ENCODE measurements at places on chromosomes 5 and 9.
A peak's percentile ranks its signal among the peaks of the same experiment; 100 is the strongest.

- no peak overlapping the region for H3K4me3 ChIP-seq
- H3K4me1 ChIP-seq: no peaks in the 10 kb centered on the region
- H3K27ac ChIP-seq: no peak overlapping the region
- H3K36me3 ChIP-seq: peaks cover 44% of the 10 kb centered on the region
Observed at GRCh38 chr5:14463629-14464028, 118.0 kb upstream of the OTULINL start.

GRCh38 chr9:93674580-93675335 lies 98.4 kb downstream of the PHF2 start:
- H3K4me1 ChIP-seq: peaks cover 3% of the 10 kb centered on the region
- no peak overlapping the region for H3K4me3 ChIP-seq
- H3K27me3 ChIP-seq: no peaks in the 10 kb centered on the region
- no peak for DNase-seq
- H3K36me3 ChIP-seq: peaks cover 33% of the 10 kb centered on the region
- peak overlapping the region; percentile 51 for H3K27ac ChIP-seq

- H3K4me1 ChIP-seq: no peaks in the 10 kb centered on the region
- no peaks in the 10 kb centered on the region for H3K36me3 ChIP-seq
- no peak overlapping the region for H3K27ac ChIP-seq
- no peak overlapping the region for H3K4me3 ChIP-seq
- H3K27me3 ChIP-seq: no peaks in the 10 kb centered on the region
- DNase-seq: no peak
Observed at GRCh38 chr5:166330036-166330435, 1961.4 kb upstream of the WWC1 start.

GRCh38 chr9:135816651-135816970 lies 90.7 kb downstream of the CAMSAP1 start:
- H3K27me3 ChIP-seq: no peaks in the 10 kb centered on the region
- H3K27ac ChIP-seq: no peak overlapping the region
- H3K4me3 ChIP-seq: no peak overlapping the region
- DNase-seq: no peak
- no peaks in the 10 kb centered on the region for H3K4me1 ChIP-seq

DNA sequence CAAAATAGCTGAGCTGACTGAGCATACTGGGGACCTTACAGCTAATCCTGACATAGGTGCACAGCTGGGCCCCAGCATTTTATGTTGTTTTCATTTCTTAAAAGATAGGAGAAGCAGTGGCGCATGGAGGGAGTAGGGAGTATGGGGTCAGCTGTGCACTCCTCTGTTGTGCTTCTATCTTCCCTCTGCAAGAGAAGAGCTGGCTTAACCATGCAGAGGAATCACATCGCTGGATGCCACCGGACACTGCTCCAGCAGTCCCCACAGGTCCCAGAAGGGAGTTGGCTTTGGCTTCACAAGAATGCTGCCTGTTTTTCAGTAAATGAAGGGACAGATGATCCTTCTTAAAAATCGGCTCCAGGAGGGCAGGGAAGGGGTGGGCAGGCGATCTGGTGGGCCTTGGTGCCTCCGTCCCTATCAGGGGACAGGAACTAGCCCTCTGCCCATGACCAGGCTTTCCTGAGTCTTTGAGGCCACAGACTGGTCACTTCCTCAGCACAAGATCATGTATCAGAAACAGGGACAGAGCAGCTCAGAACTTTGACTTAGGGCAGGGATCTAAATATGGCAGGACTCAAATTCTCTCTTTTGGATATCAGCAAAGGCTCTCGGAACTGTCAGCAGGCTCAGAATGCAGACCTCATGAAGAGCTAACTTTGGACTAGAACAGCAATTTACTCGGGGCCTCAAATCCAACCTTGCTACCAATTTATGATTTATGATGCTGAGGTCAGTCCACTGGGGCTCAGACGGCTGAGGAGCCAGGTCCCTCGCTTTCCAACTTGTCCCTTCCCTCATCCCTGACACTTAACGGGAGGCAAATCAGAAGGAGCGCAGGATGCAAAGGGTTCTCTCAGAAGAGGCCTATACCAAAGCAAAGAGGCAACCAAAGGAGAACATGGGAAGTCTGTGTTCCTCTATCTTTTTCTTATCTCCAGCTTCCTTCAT lies 47.2 kb downstream of the MARCHF3 start:
- no peak overlapping the region for H3K4me3 ChIP-seq
- H3K36me3 ChIP-seq: peaks cover 23% of the 10 kb centered on the region
- DNase-seq: no peak
- H3K27me3 ChIP-seq: no peaks in the 10 kb centered on the region
- H3K4me1 ChIP-seq: peaks cover 53% of the 10 kb centered on the region
- peak overlapping the region; percentile 90 for H3K27ac ChIP-seq

- H3K36me3 ChIP-seq: peaks cover 3% of the 10 kb centered on the region
- DNase-seq: no peak
- peaks cover 4% of the 10 kb centered on the region for H3K4me1 ChIP-seq
- H3K4me3 ChIP-seq: no peak overlapping the region
- H3K27ac ChIP-seq: no peak overlapping the region
Observed at GRCh38 chr9:113645978-113646253, 182.4 kb downstream of the RGS3 start.

GRCh38 chr9:32603914-32604852 lies 31.2 kb upstream of the NDUFB6 start:
- no peaks in the 10 kb centered on the region for H3K36me3 ChIP-seq
- H3K27ac ChIP-seq: no peak overlapping the region
- peaks cover 8% of the 10 kb centered on the region for H3K4me1 ChIP-seq
- H3K4me3 ChIP-seq: no peak overlapping the region
- DNase-seq: no peak

GRCh38 chr5:164472165-164472564 lies 966.7 kb downstream of the MAT2B start:
- H3K4me1 ChIP-seq: no peaks in the 10 kb centered on the region
- no peaks in the 10 kb centered on the region for H3K36me3 ChIP-seq
- H3K27ac ChIP-seq: no peak overlapping the region
- no peak for DNase-seq
- H3K4me3 ChIP-seq: no peak overlapping the region

DNA sequence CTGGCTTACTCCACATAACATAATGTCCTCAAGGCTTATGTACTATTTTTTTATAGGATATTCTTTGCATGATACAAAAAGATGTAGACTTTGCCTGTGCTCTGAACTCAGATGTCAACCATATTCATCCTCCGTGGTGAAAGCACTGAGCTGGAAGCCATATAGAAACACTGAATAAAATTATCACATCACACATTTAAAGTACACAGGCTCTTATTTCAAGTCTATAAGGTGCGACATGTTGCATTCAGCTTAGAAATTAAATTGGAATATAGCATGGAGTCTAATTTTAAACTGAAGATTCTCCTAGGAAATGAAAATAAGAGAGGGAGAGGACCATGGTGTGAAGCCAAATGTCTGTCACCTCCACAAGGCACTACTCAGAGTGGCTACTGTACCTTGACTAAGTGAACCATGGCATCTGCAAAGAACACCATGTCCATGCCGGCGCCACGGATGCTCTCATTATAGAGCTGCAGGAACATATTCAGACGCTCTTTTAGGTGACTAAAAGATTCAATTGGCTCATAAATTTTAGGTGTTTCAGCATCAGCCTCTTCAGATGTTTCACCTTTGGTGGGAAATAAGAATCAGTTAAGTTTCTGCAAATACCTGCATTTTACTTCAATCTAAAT lies 158.6 kb downstream of the DNAH5 start:
- H3K27me3 ChIP-seq: no peaks in the 10 kb centered on the region
- no peak for DNase-seq
- no peaks in the 10 kb centered on the region for H3K36me3 ChIP-seq
- no peaks in the 10 kb centered on the region for H3K4me1 ChIP-seq
- no peak overlapping the region for H3K4me3 ChIP-seq
- H3K27ac ChIP-seq: no peak overlapping the region

- H3K27ac ChIP-seq: no peak overlapping the region
- H3K4me3 ChIP-seq: no peak overlapping the region
- DNase-seq: no peak
- H3K4me1 ChIP-seq: no peaks in the 10 kb centered on the region
Observed at GRCh38 chr5:116892993-116893392, 318.4 kb upstream of the SEMA6A start.

DNA sequence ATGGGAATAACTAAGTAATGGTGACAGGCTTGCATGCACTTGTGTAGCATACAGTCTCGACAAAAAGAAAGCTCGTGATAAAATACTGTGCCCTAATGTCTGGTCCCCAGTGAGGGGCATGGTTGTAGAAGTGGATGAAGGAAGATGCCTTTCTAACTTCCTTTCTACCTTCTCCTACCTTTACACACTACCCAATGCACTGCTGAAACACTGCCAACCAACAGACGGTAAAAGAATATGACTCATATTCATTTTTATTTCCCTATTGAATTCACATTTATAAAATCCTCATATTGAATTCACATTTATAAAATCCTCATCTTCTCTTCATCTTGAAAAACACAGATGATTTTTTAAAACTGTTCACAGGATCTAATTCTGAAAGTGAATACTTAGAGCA lies 223.0 kb downstream of the PJA2 start:
- H3K27ac ChIP-seq: no peak overlapping the region
- H3K4me1 ChIP-seq: no peaks in the 10 kb centered on the region
- no peaks in the 10 kb centered on the region for H3K27me3 ChIP-seq

- H3K4me1 ChIP-seq: peaks cover 16% of the 10 kb centered on the region
- no peaks in the 10 kb centered on the region for H3K27me3 ChIP-seq
- H3K36me3 ChIP-seq: peaks cover 18% of the 10 kb centered on the region
- H3K4me3 ChIP-seq: peak overlapping the region; percentile 83
Observed at GRCh38 chr9:3397766-3398165, 128.0 kb downstream of the RFX3 start.

DNA sequence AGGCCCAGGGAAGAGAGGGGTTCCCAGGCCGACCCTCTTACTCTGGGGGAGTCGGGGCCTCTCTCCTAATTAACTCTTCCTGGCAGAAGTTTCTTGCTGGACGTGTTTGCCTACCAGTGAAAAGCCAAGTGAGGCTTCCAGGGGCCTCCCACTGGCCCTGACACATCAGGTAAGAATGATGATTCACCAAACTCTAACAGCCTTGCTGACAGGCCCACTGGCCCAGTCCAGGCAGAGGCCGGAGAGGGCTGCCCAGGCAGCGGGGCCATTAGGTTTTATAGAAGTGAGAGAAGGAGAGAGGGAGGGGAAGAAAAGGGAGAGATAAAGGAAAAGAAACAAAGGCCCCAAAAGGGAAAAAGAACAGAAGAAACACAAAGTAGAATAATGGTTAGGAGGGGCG lies 50.8 kb upstream of the FOXE1 start:
- peaks cover 10% of the 10 kb centered on the region for H3K4me1 ChIP-seq
- peak overlapping the region; percentile 83 for H3K27ac ChIP-seq
- peaks cover 37% of the 10 kb centered on the region for H3K27me3 ChIP-seq
- H3K4me3 ChIP-seq: peak overlapping the region; percentile 68
- H3K36me3 ChIP-seq: peaks cover 5% of the 10 kb centered on the region
- DNase-seq: no peak

- DNase-seq: no peak
- H3K27ac ChIP-seq: no peak overlapping the region
- no peak overlapping the region for H3K4me3 ChIP-seq
- H3K27me3 ChIP-seq: peaks cover 4% of the 10 kb centered on the region
- no peaks in the 10 kb centered on the region for H3K36me3 ChIP-seq
- H3K4me1 ChIP-seq: no peaks in the 10 kb centered on the region
Observed at GRCh38 chr9:101626295-101626694, 31.5 kb upstream of the PPP3R2 start.

DNA sequence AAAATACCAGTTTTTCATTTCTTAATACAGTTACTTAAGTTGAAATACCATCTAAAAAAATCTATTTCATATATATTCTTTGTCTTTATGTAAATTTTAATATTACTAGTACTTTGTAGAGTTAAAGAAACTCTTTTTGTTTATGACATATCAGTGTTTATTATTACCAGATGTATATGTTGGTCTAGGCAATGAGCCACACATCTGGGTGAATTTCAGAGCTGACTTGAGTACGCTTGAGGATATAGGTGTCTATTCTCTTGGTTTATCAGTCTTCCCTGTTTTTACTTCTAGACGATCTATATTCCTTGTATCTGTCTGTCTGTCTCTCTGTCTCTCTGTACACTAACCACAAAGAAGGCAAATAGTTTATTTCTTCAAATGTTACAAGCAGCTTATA lies 2.9 kb downstream of the SMAD5 start:
- DNase-seq: no peak
- H3K27ac ChIP-seq: no peak overlapping the region

DNA sequence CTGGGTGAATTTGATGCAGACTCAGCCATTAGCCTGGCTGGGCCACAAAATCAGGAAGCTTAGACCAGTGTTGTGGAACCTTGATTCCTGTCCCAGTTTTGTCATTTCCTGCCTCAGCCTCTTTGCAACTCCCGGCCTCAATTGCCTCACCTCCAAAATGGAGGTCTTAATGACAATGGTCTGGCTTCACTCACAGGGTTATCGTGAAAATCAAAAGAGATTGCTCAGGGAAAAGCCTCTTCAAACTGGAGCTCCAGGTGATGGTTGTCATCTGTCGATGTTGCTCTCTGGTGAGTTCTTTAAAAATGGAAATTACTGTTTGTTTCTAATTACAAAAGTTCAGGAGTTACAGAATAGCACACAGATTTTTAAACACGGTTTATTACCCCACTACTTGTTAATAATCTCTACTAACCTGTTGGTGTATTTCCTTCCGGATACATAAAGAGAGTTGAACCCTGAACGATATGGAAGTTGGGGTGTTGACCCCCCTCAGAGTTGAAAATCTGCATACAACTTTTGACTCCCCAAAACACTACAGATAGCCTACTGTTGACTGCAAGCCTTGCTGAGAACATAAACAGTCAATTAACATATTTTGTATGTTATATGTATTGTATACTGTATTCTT lies 109.9 kb upstream of the CPEB4 start:
- peak overlapping the region; percentile 25 for H3K27ac ChIP-seq
- H3K4me1 ChIP-seq: peaks cover 38% of the 10 kb centered on the region
- no peak for DNase-seq
- H3K27me3 ChIP-seq: no peaks in the 10 kb centered on the region
- no peak overlapping the region for H3K4me3 ChIP-seq

- H3K27ac ChIP-seq: no peak overlapping the region
- H3K27me3 ChIP-seq: no peaks in the 10 kb centered on the region
- DNase-seq: no peak
Observed at GRCh38 chr5:121899346-121899745, 47.7 kb downstream of the FTMT start.

- peaks cover 24% of the 10 kb centered on the region for H3K4me1 ChIP-seq
- no peak overlapping the region for H3K27ac ChIP-seq
- no peaks in the 10 kb centered on the region for H3K27me3 ChIP-seq
- H3K36me3 ChIP-seq: peaks cover 17% of the 10 kb centered on the region
- H3K4me3 ChIP-seq: no peak overlapping the region
Observed at GRCh38 chr9:5479994-5480694, 29.8 kb downstream of the CD274 start.
